ENCODE measurements at places on chromosomes 6 and 20. TPM values are rescaled to one million over a fixed set of nuclear protein-coding genes. Genes with fewer than 3 reads are reported as not detected.

The TPX2 gene
- total RNA-seq = 212 TPM

The GRIK2 gene
- total RNA-seq = 0.97 TPM

The PLN gene
- total RNA-seq = not detected

The C6orf118 gene
- not detected for total RNA-seq

The CTCFL gene
- not detected for total RNA-seq

The OPN5 gene
- not detected for total RNA-seq

The TRIM10 gene
- total RNA-seq = not detected

The TCF15 gene
- total RNA-seq = not detected

The CCN5 gene
- total RNA-seq = not detected

The OR2J3 gene
- not detected for total RNA-seq

The REM1 gene
- total RNA-seq = not detected

The RNF182 gene
- 7.2 TPM for total RNA-seq

The POFUT1 gene
- total RNA-seq = 42.4 TPM

The NUDT3 gene
- total RNA-seq = 20.2 TPM

The FAM209B gene
- total RNA-seq = not detected

The TINAG gene
- total RNA-seq = not detected

The FOXF2 gene
- total RNA-seq = 51.6 TPM

The BACH2 gene
- total RNA-seq = 1.3 TPM

The CCN6 gene
- total RNA-seq = not detected

The ADGRB3 gene
- total RNA-seq = not detected

The WFDC10A gene
- not detected for total RNA-seq

The HLA-G gene
- not detected for total RNA-seq

The GINS1 gene
- total RNA-seq = 49.5 TPM

The TMEM74B gene
- not detected for total RNA-seq

The FNDC11 gene
- total RNA-seq = not detected

The MICB gene
- 60.0 TPM for total RNA-seq
